ENCODE measurements at places on chromosomes 16 and 17.

DNA sequence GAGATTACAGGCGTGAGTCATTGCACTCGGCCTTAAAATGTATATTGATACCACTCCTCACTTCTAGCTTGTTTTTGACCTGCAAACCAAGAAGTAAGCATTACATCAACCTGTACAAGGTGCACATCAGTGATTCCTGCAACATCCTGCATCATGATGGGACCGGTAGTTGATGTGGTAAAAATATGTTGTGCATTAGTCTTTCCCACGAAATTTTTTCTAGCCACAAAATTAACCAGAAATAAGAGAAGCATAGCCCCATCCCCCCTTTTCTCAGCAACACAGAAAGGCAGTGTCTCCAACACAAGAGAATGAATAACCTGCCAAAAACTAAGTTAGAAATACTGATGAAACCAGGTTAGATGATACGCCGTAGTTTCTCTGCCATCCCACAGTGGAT lies 21.1 kb upstream of the NSMCE1 start:
- DNase-seq, result no peak

DNA sequence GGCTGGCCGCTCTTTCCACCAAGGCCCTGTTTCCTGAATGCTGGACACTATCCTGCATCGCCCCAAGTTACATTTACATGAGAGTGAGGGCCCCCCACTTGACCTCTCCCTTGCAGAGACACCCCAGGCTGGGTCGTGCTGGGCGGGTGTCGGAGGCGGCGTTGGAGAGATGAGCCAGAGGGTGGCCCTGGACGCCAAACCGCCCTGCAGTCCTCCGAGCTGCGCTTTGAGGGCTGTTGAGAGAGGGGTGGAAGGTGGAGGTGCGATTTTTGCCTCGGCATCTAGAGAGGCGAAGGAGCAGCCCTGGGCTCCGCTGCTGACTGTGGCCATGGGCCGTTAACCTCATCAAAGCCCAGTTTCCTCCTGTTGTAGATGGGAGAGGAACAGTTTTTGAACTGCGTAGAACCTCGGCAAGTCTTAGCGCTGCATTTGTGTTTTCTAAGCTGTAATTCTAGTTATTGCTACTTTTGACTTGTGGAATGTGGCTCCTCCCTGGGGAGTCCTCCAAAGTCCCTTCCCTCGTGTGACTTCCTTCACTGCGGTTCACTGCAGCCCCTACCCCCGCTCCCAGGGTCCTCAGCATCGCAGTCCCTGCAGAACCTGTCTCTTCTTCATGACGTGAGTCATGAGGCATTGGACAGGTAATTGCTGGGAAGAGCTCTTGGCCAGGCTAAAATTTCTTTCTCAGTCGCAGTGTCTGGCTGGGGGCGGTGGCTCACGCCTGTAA lies 986 bp upstream of the ELOB start:
- DNase-seq, result peak; percentile 20

DNA sequence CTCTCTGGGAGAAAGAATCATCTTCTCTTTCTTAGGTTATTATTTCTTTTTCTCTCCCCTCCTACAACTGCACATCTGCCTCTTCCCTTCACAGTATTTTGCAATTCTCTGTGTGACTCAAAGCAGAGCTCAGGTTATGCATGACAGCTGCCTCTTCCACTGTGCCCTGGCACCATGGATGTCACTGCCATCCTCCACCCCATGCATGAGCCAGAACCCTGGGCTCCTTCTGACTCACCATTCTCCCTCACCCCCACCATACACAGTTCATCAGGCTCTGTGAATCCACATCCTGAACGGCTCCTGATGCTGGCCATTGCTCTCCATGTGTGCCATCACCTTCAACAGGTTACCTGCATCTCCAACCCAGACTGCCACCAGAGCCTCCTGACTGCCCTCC lies 23.9 kb downstream of the CA10 start:
- DNase-seq, result no peak

DNA sequence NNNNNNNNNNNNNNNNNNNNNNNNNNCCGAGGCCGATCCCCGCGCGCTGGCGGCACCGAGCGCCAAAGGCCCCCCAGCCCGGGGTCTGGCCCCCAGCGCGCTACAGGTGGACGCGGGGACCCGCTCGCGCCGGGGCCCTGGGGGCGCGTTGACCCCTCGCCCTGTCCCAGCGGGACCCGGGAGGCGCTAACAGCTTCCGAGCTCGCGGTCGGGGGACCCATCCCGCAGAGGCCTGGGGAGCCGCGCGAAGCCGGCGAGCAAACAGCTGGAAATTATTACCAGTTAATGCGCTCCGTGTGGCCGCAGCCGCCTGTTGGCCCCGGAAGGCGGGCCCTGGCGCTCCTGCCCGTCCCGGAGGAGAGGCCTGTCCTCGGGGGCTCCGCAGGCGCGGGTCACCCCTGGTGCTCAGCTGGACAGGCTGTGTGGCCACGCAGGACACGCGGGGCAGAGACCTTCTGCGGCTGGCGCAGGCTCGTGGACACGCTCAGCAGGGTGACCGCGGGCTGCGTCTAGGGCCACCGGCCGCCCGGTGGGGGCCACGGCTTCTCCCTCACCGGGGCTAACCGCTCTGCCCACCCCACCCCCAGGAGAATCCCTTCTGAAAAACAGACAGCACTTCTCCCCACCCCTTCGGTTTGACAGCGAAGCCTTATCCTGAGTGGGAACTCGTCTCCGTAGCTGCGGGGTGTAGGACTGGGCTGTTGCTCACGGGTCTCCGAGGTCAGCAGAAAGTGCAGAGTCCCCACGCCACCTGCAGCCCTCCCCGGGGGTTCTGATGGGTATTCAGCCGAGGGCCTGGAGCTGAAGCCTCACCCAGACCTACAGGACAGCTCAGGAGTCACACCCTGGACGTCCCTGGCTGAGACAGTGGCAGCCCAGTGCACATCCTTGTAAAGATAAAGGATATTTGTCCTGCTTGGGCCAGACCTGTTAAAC lies 138.7 kb upstream of the RPH3AL start:
- no peak for DNase-seq

DNA sequence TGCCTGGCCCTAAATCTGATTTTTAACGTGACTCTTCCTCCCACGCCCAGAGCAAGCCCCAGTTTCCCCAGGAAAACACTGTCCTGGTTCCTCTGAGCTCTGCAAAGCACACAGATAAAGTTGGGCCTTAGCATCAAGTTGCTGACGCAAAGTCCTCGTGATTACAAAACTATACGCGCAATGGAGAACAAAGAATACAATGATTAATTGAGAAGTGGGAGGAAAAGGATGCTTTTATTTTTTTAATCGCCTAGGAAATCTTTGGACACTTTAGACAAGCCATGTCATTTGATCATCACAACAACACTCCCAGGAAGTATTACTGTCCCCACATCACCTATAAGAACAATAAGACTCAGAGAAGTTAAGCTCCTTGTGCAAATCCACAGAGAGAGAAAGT lies 30.5 kb upstream of the CES5A start:
- DNase-seq, result no peak

DNA sequence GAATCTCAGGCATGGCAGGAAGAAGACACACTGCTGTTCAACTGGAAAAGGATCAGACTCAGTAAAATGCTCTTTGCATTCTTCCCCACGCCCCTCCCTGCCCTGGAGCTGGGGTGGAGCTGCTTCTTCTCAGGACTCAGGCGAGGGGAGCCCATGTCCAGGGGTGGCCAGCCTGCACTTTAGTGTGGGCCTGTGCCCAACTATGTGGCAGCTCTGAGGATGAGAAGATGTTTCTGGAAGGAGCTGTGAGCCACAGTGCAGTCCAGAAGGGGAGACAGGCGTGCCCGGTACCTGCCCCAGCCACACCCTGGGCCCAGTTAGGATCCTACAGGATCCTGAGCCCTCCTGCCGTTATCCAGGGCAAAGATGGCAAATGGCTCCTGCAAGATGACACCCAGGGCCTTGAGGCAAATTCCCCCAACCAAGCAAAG lies 120.3 kb downstream of the ANKRD11 start:
- DNase-seq, result no peak

DNA sequence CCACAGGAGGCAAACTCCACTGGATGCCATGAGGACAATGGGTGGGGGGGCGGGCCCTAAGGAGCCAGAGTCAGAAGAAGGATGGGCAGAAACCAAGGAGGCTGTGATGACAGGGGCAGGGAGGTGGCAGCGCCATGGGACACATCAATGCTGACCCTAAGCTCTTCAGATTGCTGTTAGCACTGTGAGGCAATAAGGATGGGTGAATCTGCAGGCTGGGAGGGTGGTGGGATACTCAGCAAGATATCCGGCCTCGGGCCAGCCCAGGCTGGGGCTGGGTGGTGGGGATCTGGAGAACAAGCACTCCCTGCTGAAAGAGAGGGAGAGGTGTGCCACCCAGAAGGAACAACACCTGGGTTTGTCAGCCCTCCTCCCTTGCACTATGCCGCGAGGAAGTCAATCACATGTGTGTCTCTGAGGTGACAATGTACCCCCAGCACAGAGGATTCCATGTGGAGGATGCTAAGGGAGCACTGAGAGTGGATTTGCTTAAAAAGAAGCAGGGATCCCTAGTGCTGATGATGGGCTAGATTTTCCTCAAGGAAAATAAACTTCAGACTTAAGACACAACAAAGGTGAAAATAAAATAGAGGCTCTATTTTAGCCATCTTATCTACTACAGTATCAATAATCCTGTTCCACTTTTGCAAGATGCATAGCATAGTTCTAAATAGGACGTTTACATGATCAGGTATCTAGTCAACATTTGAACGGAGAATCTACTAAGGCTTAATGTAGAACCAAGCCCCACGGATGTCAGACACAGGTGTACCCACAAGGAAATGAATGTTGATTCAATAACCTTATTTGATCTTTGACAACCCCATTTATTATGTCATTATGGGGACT lies 22.6 kb downstream of the SMPD3 start:
- no peak for DNase-seq

- no peak for DNase-seq
Observed at GRCh38 chr17:73227379-73227778, 34.3 kb downstream of the CPSF4L start.

GRCh38 chr16:55033225-55034156 lies 102.8 kb downstream of the IRX5 start:
- no peak for DNase-seq

- DNase-seq, result peak; percentile 1
Observed at GRCh38 chr17:77734371-77735080, 224.0 kb upstream of the TNRC6C start.

- no peak for DNase-seq
Observed at GRCh38 chr17:59347975-59348391, 16.5 kb downstream of the YPEL2 start.

DNA sequence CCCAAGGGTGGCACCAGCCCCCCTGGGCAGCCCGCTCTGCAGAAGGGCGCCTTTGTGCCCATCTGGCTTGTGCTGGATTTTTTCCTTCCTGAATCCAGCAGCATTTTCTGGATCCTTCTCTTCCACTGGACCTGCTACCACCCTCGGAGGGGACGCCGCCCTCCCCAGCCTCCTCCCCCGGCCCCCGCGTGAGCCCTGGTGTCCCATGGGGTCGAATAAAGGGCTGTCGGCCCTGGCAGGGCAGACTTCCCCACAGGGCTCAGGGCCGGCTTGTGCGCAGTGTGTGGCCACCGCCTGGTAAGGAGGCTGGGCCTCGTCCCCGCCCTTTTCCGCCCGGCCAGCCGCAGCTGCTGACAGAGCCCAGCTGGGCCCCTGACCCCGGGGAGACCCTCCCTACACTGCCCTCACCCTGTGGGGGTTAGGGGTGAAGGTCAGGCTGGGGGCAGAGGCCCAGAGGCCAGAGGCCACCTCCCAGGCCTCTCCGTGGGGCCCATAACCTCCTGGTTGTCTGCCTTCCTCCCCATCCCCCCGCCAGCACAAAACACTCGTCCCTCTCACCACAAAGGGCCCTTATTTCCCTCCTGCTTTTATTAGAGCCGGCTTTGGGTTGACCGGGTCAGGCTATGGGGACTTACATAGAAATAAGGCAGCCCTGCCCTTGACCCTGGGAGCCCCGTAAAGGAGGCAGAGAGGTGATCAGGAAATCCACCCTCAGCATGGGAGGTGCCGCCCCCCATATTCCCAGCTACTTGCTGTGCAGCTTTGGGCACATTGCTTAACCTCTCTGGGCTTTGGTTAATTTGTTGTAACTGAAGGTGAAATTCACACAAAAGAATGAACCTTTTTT lies 179.3 kb upstream of the CIBAR2 start:
- DNase-seq, result no peak

- DNase-seq, result no peak
Observed at GRCh38 chr16:9778849-9779248, 403.4 kb downstream of the GRIN2A start.

DNA sequence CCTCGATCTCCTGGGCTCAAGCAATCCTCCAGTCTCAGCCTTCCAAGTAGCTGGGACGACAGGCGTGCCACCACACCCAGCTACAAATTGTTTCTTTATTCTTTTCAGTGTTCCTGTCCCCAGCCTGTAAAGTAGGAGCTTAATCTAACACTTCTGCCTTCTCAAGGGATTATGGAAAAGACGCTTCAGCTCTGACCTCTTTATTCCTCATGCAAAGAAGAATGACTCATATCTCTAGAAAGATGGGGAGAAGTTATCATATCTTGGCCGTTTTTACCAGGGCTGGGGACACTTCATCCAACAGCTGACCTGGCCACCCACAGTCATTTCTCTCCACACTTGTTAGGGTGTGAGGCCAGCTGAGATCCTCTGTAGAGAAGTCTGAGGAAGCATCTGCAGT lies 172.6 kb downstream of the HAPSTR1 start:
- DNase-seq, result no peak

- DNase-seq, result no peak
Observed at GRCh38 chr17:65918500-65918899, 273.4 kb downstream of the CEP112 start.

DNA sequence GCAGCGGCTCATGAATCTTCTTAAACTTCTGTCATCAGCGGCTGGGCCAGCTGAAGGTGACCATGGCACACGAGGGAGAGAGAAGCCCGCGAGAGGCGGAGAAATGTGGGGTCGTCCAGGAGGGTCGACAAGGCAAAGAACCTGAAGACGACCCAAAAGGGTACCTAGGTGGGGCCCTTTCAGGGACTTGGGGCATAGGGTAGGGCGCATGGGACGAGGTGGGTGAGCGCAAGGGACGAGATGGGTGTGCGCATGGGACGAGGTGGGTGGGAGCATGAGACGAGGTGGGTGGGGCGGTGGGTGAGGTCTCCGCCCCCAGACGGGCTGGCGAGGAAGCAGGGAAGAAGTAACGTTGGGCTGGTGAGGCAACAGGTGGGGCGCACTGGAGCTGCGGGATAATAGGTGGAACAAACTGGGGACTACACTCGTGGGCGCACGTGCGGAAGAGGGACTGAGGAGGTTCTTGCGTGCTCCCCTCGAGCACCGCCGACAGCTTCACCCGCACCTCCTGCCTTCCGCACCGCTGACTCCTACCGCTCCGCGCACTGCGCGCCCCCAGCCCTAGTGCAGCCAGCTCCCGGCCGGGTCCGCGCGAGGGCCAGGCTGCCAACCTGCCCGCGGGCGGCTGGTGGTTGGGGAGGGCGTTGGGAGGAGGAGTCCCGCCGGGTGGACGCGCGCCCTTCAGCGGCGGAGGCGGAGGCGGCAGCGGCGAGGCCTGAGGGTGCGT lies 23.2 kb upstream of the CRYM start:
- peak; percentile 79 for DNase-seq

GRCh38 chr16:4322121-4323052 lies 6.5 kb downstream of the GLIS2 start:
- no peak for DNase-seq

- DNase-seq, result peak; percentile 71
Observed at GRCh38 chr16:83187405-83187804, 560.6 kb downstream of the CDH13 start.

Data from HCEC 1CT (cell line).